ENCODE measurements at places on chromosomes 2 and 18. TPM values are rescaled to one million over a fixed set of nuclear protein-coding genes. Genes with fewer than 3 reads are reported as not detected.

Gene MC4R
- not detected for total RNA-seq

GRCh38 chr2:62966991-62967390 is 83.6 kb upstream of the OTX1 start:
- no peak for DNase-seq

- no peak for DNase-seq
Measured at GRCh38 chr2:89763254-89763580, 1071.7 kb downstream of the RPIA start.

Gene PMAIP1
- 1.3 TPM for total RNA-seq

DNA sequence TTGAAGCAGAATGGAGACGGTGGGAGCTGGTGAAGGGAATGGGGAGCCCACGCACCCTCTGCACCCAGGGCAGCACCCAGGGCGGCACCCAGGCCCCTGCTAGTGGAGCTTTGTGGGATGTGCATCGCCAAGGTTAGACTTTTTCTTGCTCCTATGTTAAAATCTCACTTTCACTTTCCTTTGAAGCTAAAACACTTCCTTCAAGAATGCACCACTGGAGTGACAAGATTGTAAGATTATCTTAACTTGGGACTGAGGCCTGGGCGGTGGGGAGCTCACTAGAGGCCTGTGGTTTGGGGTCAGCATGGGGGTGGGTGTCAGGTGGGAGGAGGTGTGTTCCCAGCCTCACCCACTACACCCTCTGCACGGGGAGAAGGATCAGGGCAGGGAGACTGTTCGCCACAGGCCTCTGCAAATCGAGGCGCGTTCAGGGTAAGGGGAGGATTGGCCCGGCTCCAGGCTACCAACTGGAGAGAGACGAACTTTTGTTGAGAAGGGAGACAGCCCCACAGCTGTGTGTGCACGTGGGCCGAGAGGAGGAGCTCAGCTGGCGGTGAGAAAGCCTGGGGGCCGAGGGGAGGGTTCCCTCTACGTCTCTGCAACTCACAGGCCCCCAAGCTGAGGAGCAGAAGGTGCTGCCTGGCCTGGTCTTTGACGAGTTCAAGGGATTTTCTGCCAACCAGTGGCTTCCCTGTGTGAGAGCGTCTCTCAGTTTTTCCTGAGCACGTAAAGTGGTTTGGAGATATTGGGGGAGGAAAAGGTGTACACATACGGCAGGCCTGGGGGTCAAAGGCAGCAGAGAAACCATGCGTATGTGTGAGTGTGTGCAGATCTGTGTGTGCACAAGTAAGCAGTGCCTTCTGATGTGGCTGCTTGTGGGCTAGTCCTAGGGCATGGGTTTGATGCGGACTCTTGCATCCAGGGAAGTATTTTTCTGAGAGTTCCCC is 147.7 kb downstream of the KLHL29 start:
- DNase-seq = no peak

DNA sequence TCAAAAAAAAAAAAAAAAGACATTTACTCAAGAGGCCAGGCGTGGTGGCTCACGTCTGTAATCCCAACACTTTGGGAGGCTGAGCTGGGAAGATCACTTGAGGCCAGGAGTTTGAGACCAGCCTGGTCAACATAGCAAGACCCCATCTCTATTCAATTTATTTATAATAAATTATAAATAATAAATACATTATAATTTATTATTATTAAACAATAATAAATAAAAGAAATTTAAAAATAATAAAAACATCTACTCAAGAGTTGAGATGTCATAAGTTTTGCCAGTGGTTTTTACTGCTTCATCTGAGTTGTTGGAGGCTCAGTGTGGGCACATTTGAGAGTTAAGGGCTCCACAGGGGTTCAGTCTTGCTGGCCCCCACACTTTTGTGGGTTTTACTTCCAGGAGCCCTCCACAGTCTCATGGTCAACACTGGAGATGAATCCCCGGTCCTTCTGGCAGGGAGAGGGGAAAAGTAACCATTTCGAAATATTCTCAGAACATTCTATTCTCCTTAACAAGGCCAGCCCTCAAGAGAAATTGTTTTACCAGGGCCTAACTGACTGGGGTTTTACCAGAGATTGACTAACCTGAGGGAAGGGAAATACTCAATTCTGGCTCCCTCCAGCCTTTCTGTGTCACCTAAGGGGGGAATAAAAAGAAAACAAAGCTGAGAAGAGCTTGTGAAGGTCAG is 51.6 kb upstream of the NCOA1 start:
- no peak for DNase-seq

GRCh38 chr18:13653746-13654433 is 72.5 kb downstream of the FAM210A start:
- DNase-seq = no peak

GRCh38 chr2:20565623-20566236 is 85.2 kb downstream of the HS1BP3 start:
- no peak for DNase-seq

- no peak for DNase-seq
Measured at GRCh38 chr2:137829251-137829650, 135.0 kb upstream of the HNMT start.

GRCh38 chr2:181142514-181142913 is 162.1 kb downstream of the UBE2E3 start:
- no peak for DNase-seq

- no peak for DNase-seq
Measured at GRCh38 chr2:241645056-241645914, 7.8 kb downstream of the ATG4B start.

DNA sequence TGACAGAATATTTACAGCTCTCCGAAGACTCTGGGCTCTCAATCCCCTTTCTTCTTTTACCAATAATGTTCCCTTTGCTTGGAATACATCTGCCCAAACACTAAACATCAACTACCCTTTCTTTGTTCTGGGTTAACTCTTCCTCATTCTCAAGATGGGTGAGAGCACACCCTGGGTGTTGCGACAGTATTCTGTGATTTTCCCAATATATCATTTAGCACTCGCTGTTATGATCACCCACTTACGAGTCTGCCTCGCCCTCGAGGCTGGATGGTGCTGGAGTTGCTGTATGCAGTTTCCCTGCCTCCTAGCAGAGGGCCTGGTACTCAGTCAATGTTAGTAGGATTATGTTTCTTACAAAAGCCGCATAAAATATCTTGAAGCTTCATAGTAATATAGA is 93.2 kb downstream of the SOCS6 start:
- DNase-seq = no peak

GRCh38 chr2:241981076-241981700 is 111.7 kb downstream of the RTP5 start:
- DNase-seq = no peak

DNA sequence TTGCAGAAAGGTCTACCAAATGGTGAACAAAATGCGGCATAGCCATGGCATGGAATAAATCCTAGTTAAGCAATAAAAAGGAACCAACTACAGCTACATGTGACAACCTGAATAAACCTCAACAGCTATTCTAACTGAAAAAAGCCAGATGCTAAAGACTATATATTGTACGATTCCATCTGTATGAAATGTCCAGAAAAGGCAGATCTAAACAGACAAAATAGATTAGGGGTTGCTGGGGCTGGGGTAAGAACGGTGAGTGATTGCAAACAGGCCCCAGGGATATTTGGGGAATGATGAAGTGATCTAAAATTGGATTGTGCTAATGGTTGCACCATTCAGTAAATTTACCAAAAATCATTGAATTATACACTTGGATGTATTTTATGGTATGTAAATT is 2.8 kb downstream of the CCDC68 start:
- no peak for DNase-seq

DNA sequence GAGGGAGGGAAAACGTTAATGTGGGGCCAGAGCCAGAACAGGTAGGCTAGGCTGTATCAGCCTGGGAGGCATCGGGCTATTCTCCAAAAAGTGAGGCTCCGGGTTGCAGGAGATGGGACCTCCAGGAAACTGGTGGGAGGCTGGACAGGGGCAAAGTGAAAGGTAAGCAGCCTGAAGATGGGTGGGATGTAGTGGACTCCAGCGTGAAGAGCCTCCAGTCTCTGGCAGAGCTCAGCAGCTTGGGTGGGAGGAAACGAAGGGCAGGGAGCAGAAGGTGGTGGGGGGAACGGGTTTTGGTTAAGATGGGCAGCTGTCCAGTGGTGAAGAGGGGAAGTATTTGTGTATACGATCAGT is 3.1 kb upstream of the EMX1 start:
- DNase-seq = no peak

DNA sequence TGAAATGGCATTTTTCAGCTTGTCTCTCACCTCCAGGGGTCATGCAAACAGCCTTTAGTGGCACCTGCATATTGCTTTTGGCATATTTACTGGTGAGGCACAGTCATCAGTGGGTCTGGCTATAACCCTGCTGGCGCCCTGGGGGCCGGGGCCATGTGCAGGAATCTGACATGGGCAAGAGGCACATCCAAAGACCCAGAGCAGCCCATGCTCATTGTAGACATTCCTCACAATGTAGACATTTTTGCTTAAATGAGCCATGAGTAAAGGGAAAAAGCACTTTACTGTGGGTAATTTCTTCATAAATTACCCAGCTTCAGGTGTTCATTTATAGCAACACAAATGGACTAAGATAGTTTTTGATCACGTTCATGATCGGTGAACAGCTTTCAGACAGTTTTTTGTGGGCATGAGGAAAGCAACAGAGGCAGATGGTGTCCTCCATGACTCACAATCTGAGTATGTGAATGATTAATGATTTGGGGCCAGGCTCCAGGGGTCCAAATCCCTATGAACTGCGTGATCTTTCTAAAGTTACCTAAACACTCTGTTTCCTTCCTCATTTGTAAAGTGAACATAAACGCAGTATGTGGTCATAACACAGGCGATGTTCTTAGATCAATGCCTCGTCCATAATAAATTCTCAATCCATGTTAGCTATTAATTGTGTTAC is 85.8 kb downstream of the LIPG start:
- no peak for DNase-seq

DNA sequence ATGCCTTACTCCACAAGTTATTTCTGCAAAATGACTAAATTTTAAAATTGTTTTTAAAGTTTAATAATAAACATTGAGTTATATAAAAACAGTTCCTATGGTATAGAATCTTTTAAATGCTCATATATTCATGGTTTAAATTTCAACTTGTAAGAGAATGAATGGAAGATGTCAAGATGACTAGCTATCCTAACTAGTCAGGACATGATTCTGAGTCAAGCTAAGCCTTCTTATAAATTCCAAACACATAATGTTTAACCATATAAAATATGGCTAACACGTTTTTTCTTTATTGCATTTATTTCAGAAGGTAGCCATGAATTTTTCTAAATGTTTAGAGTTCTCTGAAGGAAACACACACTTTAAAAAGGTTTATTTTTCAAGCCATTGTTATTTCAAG is 320.4 kb downstream of the CBLN2 start:
- no peak for DNase-seq

DNA sequence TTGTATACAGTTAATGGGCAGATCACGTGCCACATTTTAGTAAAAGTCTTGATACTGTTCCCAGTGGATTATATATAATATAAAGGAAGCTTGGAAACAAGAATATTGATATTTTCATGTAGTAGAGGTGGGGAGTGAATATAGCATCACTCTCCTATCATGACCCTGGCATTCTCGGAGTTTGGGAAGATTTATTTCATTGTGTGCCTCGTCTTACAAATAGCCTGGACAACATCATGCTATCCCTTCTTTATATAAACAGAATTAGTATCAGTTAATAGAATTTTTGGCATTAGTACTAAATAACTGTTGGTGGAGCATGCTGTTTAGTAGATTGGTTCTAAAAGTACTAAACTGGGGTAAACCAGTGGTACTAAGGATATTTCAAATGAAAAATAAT is 212.0 kb upstream of the BOD1L2 start:
- no peak for DNase-seq

DNA sequence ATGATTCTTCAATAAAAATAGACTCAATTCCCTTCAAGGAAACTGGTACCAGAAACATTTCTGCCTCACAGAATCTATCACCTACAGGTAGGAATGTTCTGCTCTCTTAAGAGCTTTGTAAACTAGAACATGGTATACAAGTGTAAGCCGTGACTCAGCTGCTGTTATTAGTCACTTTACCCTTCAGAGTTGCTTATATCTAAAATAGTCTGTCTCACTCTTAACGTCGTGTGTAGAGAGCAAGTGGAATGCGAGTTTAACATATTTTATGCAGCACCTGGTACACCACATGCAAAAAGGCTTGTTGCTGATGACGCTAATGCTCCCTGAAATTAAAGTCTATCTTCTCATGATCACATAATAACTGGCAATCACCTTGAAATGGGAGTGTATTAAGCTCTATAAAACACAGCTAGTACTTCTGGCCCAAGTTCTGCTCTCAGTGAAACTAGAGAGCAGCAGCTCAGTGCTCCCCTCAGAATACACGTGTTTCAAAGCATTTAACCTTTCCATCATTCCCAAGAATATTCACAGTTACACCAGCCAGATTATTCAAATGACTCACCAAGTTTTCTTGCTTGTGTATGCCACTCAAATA is 420.0 kb downstream of the ZEB2 start:
- DNase-seq = no peak

GRCh38 chr2:181851726-181852125 is 39.8 kb upstream of the ITPRID2 start:
- no peak for DNase-seq

- no peak for DNase-seq
Measured at GRCh38 chr2:62270728-62271127, 74.8 kb downstream of the B3GNT2 start.

GRCh38 chr2:84849271-84849952 is 31.5 kb downstream of the TRABD2A start:
- DNase-seq = no peak

DNA sequence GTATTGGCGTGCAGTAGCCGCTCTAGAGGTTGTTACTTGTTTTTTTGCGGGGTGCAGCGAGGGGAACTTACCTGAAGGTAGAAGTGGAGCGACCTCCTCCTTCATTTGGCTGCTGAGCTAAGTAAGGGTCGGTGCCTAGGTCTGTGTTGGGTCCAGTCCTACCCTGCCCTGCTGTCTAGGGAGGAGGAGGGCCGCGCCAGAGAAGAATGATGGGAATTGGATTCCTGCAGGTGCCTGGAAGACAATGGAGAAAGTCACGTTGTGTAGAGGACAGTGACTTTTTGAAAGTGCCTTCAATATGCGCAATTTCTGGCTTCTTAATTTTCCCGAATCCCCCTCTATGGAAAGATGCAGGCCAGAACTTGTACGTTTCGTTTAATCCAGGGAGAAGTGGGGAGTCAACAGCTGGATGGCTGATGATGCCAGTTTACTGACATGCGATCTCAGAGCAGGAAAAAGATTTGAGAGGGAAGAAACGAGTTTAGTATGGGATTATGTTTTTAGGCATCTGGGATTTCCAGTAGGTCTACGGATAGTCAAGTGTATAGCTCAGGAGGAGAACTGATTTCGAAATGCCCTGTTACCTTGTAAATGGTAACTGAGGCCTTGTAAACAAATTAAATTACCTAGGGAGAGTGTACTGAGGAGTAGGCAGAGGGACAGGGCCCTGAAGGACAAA is 653 bp downstream of the MRPS9 start:
- no peak for DNase-seq

All from omental fat pad (tissue), 4 donors.